ENCODE measurements at places on chromosomes 6 and 20.

- peak; percentile 33 for DNase-seq
Measured at GRCh38 chr6:83055366-83055964, 10.2 kb downstream of the UBE3D start.

DNA sequence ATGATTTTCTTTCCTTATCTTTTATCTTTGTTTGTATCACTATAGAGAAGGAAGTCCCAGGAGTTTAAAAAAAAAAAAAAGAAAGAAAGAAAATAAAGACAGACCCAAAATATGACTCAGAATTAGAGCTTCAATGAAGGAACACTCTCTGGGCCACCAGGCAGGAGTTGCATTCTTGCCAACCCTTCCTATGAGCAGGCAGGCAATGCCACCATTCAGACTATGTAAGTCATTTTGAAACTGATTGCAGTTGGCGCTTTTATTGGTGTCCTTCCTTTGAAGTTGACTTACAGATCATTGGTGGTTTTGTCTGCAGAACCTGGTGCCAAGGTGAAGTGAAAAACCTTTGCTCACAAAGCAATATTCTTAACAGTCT is 50.3 kb downstream of the MYB start:
- no peak for DNase-seq

DNA sequence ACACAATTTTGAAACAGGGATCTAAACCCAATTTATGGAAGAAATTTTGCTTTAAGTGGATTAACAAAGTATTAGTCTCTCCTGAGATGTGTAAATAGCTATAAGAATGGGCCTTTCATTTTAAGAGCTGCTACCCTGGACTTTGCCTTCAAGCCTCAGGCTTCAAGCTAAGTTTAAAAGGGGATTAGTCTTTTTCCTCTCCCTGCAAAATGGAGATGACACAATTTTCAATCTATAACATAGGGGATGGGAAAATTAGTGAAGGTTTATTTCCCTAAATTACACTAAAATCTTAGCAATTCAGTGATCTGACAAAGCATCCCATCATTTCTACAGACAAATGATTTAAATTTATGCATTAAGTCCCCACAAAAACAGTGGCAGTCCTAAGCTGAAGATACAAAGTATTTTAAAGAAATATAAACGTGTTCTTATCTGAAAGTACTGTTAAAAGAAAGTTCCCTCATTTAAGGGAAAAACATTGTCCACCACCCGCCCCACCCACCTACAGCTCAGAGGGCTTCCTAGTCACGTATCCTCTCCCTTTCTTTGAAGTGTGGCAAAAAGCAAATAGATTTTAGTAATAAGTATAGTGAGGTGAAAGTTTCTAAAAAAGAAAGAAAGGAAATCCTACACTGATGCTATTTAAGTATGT is 14.5 kb downstream of the ARHGAP18 start:
- DNase-seq: no peak

GRCh38 chr20:4767084-4767483 is 45.4 kb downstream of the PRND start:
- DNase-seq: no peak

DNA sequence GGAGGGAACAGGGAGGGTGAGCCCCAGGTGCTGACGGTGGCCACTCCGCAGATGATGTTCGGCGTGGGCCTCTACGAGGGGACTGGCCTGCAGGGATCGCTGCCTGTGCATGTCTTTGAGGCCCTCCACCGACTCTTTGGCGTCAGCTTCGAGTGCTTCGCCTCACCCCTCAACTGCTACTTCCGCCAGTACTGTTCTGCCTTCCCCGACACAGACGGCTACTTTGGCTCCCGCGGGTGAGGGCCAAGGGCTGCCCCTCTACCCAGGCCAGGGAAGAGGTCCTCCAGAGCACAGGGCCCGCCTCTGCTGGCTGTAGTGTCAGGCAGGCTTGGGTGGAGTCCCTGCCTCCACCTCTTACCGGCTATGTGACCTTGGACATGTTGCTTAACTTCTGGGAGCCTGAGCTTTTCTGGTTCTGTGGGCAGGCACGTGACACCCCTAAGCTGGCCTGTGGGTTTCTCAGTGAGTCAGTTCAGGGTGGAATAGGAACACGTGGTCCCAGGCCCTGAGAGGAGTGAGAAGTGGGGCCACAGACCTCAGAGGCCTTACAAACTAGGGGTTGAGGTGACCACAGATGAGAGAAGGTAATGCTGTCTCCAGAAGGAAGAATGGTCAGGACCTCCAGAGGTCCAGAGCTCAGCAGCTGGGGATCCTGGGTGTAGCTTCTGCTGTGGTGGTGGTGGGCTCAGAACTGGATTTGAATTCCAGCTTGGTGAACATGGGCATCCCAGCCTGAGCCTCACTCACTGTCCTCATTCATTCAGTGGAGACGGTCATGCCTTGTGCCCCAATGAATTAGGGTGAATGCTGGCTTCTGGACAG is 11.9 kb downstream of the PCIF1 start:
- no peak for DNase-seq

GRCh38 chr6:21193790-21194475 is 399.6 kb upstream of the SOX4 start:
- no peak for DNase-seq

GRCh38 chr6:16747232-16748024 is 13.8 kb downstream of the ATXN1 start:
- DNase-seq: peak; percentile 55

- peak; percentile 63 for DNase-seq
Measured at GRCh38 chr20:19205981-19206396, 6.5 kb upstream of the SLC24A3 start.

- DNase-seq: no peak
Measured at GRCh38 chr6:509676-510075, 118.1 kb downstream of the IRF4 start.
